IMR-90 (cell line): ENCODE measurements at places on chromosomes 4 and X. TPM values are rescaled to one million over a fixed set of nuclear protein-coding genes. Genes with fewer than 3 reads are reported as not detected.
A peak's percentile ranks its signal among the peaks of the same experiment; 100 is the strongest.

DNA sequence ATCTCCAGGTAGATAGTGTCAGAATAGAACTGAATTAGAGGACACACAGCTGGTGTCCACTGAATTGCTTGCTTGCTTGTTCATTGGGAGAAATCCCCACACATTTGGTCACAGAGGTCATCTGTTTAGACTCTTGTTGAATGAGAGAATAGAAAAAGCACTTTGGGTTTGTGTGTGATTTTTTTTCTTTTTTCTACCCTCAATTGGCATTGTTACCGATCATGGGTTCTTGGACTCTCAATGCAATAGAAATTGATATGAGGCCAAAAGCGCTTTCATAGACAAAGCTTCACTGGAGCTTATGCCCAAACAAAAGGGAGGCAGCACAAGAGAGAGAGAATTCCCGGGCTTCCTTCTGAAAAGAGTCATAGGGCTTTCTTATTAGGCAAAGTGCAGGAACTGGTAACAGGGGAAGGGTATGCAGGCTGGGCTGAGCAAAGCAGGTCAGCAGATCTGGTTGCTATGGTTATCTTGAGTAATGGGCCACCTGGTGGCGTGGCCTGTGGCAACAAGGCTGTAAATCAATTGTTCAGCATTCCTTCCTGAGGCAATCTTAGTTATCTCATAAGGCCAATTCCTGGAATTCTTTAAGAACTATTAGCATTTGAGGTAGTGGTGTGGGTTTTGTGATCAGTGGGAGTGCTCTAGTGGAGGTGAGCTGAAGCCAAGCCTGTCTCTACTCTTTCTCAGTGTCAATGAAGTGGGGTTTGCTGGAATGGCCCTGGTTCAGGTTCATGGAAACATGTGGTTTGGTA lies 5.3 kb upstream of the GPR82 start:
- H3K4me1 ChIP-seq: peaks cover 1% of the 10 kb centered on the region; the same call in 1 of the 2 replicates
- no peak overlapping the region for H3K27ac ChIP-seq
- no peaks in the 10 kb centered on the region for H3K36me3 ChIP-seq
- H3K27me3 ChIP-seq: no peaks in the 10 kb centered on the region; the same call in 1 of the 2 replicates

DNA sequence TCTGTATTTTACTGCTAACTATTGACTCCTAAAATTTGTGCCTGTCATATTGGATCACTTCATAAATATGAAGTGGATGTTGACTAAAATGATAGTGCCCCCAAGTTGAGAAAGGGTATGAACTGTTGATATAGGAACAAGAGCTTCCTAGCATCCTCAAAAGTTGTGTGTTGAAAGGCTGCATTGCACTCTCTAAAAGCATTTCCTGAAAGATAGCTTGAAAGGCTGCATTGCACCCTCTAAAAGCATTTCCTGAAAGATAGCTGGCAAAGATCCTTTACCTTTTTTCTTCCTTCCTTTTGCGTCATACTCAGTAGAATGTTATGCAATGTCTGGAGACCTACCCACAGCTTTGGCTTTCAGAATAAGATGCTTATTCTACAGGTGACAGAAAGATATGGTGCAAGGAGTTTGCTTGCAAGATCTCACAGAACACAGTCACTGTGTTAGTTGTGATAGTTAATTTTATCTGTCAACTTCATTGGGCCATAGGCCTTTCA lies 274.6 kb upstream of the GALNTL6 start:
- no peaks in the 10 kb centered on the region for H3K4me1 ChIP-seq
- no peak overlapping the region for H3K4me3 ChIP-seq
- no peaks in the 10 kb centered on the region for H3K36me3 ChIP-seq
- no peak for DNase-seq
- H3K27ac ChIP-seq: no peak overlapping the region

The MND1 gene
- polyA plus RNA-seq: 2.3 and 3.5 TPM in 2 replicates

GRCh38 chr4:3700736-3701135 lies 65.4 kb upstream of the ADRA2C start:
- H3K27ac ChIP-seq: no peak overlapping the region
- H3K36me3 ChIP-seq: no peaks in the 10 kb centered on the region

DNA sequence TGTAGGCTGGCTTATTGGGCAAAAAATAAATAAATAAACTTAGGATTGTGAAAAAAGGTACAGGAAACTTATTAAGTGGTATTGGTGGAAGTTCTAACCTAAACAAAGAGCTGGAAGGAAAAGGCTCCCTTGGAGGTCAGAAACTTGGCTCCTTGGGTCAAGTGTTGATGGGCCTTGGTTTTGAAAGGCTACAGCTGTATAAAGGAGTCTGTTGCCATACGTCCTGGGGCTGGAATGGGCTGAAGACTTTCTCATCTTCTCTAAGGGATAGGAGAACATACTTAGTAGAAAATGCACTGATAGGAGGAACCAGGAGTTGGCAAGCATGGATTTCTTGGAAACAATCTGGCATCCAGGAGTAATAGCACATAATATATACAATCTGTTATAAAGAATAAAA lies 56.6 kb downstream of the PDLIM5 start:
- H3K4me3 ChIP-seq: no peak overlapping the region
- no peaks in the 10 kb centered on the region for H3K27me3 ChIP-seq
- H3K27ac ChIP-seq: peak overlapping the region; percentile 69
- no peaks in the 10 kb centered on the region; the same call in 1 of the 2 replicates for H3K36me3 ChIP-seq
- H3K4me1 ChIP-seq: peaks cover 18% of the 10 kb centered on the region
- peak; percentile 21 for DNase-seq

- no peaks in the 10 kb centered on the region for H3K4me1 ChIP-seq
- DNase-seq: no peak
- H3K27me3 ChIP-seq: no peaks in the 10 kb centered on the region
- H3K27ac ChIP-seq: no peak overlapping the region
- no peaks in the 10 kb centered on the region for H3K36me3 ChIP-seq
These were observed 117.9 kb downstream of the CEP44 start for GRCh38 chr4:174401471-174402130.

DNA sequence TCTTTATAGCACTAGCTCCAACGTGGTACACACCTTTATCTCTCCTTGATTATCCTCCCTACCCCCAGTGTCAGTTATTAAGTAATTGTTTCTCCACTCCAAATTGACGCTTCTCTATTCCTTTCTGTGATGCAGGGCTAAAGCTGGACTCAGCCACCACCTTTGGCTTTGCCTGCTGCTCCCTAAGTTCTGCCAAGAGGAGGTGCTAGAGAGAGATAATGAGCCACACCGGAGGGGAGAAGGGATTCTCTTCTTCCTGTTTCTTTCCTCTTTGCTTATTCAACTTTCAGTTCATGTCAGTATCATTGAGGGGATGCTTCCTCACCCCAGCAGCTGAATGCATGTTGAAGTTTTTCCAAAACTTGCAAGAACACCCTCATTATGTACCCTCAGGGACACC lies 176.5 kb downstream of the GBA3 start:
- no peaks in the 10 kb centered on the region for H3K27me3 ChIP-seq
- no peaks in the 10 kb centered on the region for H3K4me1 ChIP-seq
- no peak overlapping the region for H3K4me3 ChIP-seq
- no peak overlapping the region for H3K27ac ChIP-seq
- no peak for DNase-seq

The NOX1 gene
- polyA plus RNA-seq: 0.04 TPM in 1 of 2 replicates, not detected in the other

- H3K4me3 ChIP-seq: no peak overlapping the region
- H3K27me3 ChIP-seq: peaks cover 11% of the 10 kb centered on the region
- H3K27ac ChIP-seq: no peak overlapping the region
These were observed 20.0 kb upstream of the FGFBP2 start for GRCh38 chr4:15982842-15983524.

DNA sequence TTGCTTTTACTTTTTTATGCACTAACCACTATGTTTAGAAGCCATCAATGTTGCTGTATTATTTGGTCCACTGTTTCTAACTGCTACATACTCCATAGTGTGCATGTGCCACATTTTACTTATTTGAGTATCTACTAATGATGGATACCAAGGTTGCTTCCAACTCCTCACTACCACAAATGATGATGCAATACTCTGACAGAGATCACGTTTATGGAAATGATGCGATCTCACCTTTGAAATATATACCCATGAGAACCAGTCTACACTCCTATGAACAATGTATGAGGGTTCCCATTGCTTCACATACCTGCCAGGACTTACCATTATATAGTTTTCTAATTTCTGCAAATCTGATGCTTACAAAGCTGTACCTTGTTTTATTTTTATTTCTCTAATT lies 44.2 kb downstream of the HUWE1 start:
- H3K27ac ChIP-seq: no peak overlapping the region
- no peaks in the 10 kb centered on the region; the same call in 1 of the 2 replicates for H3K27me3 ChIP-seq
- H3K36me3 ChIP-seq: peaks cover 13% of the 10 kb centered on the region
- no peak for DNase-seq

The NAA15 gene
- 8.7 and 11.0 TPM in 2 replicates for polyA plus RNA-seq

- no peak for DNase-seq
- no peak overlapping the region for H3K4me3 ChIP-seq
- H3K36me3 ChIP-seq: no peaks in the 10 kb centered on the region
- no peaks in the 10 kb centered on the region for H3K4me1 ChIP-seq
- H3K27me3 ChIP-seq: peaks cover 1% of the 10 kb centered on the region
These were observed 100.0 kb downstream of the TEX13A start for GRCh38 chrX:105120463-105120862.

The ZCCHC18 gene
- polyA plus RNA-seq: 1.1 and 1.5 TPM in 2 replicates

The STOX2 gene
- 1.1 and 1.8 TPM in 2 replicates for polyA plus RNA-seq

DNA sequence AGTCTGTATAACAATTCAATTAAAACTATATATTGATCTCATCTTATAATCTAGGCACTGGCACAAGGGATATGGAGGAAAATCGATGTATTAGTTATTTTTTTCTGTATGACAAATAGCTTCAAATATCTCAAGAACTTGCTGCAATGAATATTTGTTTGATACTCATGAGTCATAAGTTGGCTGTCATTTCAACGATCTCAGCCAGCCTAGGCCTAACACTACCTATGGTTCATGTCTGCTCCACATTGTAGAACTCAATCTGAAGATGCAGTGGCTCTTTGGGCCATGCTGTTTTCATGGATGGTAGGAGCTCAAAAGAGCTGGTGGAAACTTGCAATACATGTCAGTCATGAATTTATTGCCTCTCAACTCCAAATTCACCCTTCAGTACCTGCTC lies 44.7 kb downstream of the MAGEB17 start:
- no peak overlapping the region for H3K4me3 ChIP-seq
- no peaks in the 10 kb centered on the region for H3K4me1 ChIP-seq
- no peaks in the 10 kb centered on the region for H3K27me3 ChIP-seq
- DNase-seq: peak; percentile 33

GRCh38 chrX:21490341-21490740 lies 116.1 kb downstream of the CNKSR2 start:
- no peak for DNase-seq
- H3K4me1 ChIP-seq: no peaks in the 10 kb centered on the region
- H3K27me3 ChIP-seq: no peaks in the 10 kb centered on the region
- H3K4me3 ChIP-seq: no peak overlapping the region

DNA sequence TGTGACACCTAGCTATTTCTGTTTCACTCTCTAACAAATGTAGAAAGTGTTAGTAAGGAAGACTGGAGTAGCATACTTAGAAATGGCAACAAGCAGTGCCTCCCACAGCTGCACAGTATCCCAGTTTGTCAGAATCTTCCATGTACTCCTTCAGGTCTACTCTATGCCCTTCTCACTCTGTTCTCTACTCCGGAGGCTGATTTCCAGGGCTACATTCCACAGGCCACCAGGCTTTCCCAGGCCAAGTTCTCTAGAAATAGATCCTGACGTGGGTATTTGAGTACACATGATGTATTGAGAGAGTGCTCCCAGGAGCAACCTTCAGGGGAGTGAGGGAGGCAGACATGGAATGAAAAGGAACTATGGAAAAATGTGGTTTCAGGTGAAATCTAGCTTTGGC lies 177.3 kb upstream of the GK2 start:
- no peak overlapping the region for H3K27ac ChIP-seq
- no peak overlapping the region for H3K4me3 ChIP-seq
- no peaks in the 10 kb centered on the region for H3K27me3 ChIP-seq
- no peaks in the 10 kb centered on the region for H3K36me3 ChIP-seq
- DNase-seq: no peak

DNA sequence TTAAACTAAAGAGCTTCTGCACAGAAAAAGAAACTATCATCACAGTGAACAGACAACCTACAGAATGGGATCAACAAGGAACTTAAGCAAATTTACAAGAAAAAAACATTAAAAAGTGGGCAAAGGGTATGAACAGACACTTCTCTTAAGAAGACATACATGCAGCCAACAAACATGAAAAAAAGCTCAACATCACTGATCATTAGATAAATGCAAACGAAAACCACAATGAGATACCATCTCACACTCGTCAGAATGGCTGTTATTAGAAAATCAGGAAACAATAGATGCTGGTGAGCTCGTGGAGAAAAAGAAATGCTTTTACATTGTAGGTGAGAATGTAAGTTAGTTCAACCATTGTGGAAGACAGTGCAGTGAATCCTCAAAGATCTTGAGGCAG lies 27.8 kb downstream of the PAPSS1 start:
- H3K27me3 ChIP-seq: no peaks in the 10 kb centered on the region
- H3K27ac ChIP-seq: no peak overlapping the region
- peaks cover 3% of the 10 kb centered on the region for H3K4me1 ChIP-seq

- no peaks in the 10 kb centered on the region for H3K27me3 ChIP-seq
- DNase-seq: no peak
- no peaks in the 10 kb centered on the region for H3K36me3 ChIP-seq
- H3K4me3 ChIP-seq: no peak within 1 kb of the TSS
These were observed at the start of gene TDO2 for GRCh38 chr4:155903453-155903852. TDO2 (plus strand) TSS chr4:155903696; CDS start chr4:155903759, 63 bp downstream.

DNA sequence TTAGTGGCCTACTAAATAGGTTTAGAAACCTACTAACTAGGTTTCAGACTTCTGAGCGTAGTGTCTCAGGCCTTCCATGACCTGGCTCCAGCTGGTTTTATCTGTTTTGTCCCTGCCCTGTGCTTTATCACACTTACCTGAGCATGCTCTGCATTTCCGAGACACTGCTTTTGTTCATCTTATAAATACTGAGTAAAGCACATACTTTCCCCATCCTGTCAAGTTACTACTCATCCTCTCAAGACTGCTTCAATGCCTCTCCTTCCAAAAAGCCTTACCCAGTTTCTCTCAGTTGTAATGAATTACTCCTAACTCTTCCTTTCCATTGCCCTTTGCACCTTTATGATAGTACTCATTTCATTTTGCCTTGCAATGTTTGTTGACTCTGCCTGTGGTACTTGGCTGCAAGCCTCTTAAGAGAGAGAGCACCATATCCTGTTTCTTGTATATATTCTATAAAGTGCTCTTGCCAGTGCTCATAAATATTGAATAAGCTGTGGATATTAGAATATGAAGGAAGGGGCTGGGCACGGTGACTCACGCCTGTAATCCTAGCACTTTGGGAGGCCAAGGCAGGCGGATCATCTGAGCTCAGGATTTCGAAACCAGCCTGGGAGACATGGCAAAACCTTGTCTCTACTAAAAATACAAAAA lies 34.4 kb downstream of the SLAIN2 start:
- peak overlapping the region; percentile 56; the same call in 1 of the 2 replicates for H3K27ac ChIP-seq
- peaks cover 2% of the 10 kb centered on the region; the same call in 1 of the 2 replicates for H3K4me1 ChIP-seq
- H3K36me3 ChIP-seq: peaks cover 4% of the 10 kb centered on the region; the same call in 1 of the 2 replicates
- H3K4me3 ChIP-seq: no peak overlapping the region
- H3K27me3 ChIP-seq: no peaks in the 10 kb centered on the region

- no peaks in the 10 kb centered on the region for H3K27me3 ChIP-seq
- DNase-seq: no peak
- H3K4me3 ChIP-seq: no peak overlapping the region
- H3K27ac ChIP-seq: no peak overlapping the region
- peaks cover 52% of the 10 kb centered on the region for H3K36me3 ChIP-seq
These were observed 31.6 kb upstream of the MRFAP1 start for GRCh38 chr4:6608758-6609414.

The FGA gene
- polyA plus RNA-seq: not detected in 2 replicates

The IDS gene
- 56.9 and 62.7 TPM in 2 replicates for polyA plus RNA-seq
